ENCODE measurements at places on chromosomes 12 and 14. TPM values are rescaled to one million over a fixed set of nuclear protein-coding genes. Genes with fewer than 3 reads are reported as not detected.

DNA sequence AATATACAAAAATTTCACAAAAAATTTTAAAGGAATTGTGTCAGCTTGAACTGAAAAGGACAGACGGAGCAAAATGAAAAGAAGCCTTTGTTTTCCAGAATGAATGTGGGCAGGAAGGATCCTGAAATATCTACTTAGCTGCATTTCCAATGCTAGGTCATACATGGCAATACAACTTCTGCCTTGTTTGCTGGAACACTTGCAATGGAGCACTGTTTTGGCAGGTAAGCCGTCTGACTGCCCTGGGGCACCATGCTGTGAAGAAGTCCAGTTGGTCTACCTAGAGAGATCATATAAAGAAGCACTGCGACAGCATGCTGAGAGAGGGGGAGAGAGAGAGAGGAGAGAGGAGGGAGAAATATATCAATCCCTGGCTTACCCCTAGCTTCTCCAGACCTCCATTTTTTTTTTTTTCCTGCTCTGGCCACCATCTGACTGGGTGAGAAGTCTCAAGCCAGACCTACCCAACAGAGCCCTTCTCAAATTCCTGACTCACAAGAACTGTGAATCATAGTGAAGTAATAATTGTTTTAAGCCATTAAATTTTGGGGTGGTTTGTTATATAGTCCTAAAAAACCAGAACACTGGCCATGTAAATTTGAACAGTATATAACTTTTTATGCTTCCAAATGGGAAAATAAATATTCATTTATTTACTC lies 97.1 kb upstream of the PRICKLE1 start:
- DNase-seq = no peak
- no peak overlapping the region for H3K27ac ChIP-seq
- peaks cover 11% of the 10 kb centered on the region for H3K4me1 ChIP-seq
- H3K4me3 ChIP-seq = no peak overlapping the region

- H3K4me3 ChIP-seq = no peak overlapping the region
- DNase-seq = no peak
- H3K36me3 ChIP-seq = no peaks in the 10 kb centered on the region
- no peak overlapping the region for H3K27ac ChIP-seq
- H3K4me1 ChIP-seq = no peaks in the 10 kb centered on the region
Observed at GRCh38 chr12:98373025-98373554, 142.3 kb upstream of the TMPO start.

- no peak overlapping the region for H3K4me3 ChIP-seq
- no peak overlapping the region for H3K27ac ChIP-seq
- peaks cover 20% of the 10 kb centered on the region for H3K36me3 ChIP-seq
- peaks cover 56% of the 10 kb centered on the region for H3K4me1 ChIP-seq
- no peaks in the 10 kb centered on the region for H3K27me3 ChIP-seq
- no peak for DNase-seq
Observed at GRCh38 chr14:95544588-95544987, 9.7 kb downstream of the GLRX5 start.

DNA sequence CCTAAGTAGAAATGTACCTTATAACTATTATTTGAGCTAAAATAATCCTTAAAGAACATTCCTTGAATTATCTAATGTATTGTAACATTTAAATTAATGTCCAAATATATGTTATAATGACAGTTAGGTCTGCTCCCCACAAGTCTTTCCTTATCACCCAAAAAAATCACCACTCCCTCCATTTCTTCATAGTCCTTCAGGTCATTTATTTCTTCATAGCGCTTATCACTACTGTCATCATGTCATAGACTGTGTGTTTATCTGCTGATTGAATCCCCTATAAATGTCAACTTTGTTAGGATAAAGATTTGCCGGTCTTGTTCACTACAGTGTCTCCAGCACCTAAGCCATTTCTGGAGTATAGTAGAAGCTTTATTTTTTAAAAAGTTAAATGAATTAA lies 12.0 kb downstream of the LUM start:
- DNase-seq = no peak
- H3K27ac ChIP-seq = peak overlapping the region; percentile 78
- H3K27me3 ChIP-seq = no peaks in the 10 kb centered on the region
- H3K4me3 ChIP-seq = no peak overlapping the region
- H3K4me1 ChIP-seq = peaks cover 45% of the 10 kb centered on the region
- H3K36me3 ChIP-seq = peaks cover 34% of the 10 kb centered on the region

GRCh38 chr12:32896432-32897280 lies at the start of gene PKP2:
PKP2 (minus strand) TSS chr12:32896777; CDS start chr12:32896731, 46 bp downstream.
- H3K4me1 ChIP-seq = peaks cover 61% of the 10 kb centered on the region
- 0 out of 2 replicates have a peak within 1 kb of the TSS, but pooled peaks have one; percentile 43 for H3K27ac ChIP-seq
- peak within 1 kb of the TSS; percentile 57 for H3K4me3 ChIP-seq
- peak; percentile 59 for DNase-seq
- 0 out of 2 replicates have a peak, but pooled peaks cover under 1% of the 10 kb centered on the region for H3K36me3 ChIP-seq
- no peaks in the 10 kb centered on the region for H3K27me3 ChIP-seq

DNA sequence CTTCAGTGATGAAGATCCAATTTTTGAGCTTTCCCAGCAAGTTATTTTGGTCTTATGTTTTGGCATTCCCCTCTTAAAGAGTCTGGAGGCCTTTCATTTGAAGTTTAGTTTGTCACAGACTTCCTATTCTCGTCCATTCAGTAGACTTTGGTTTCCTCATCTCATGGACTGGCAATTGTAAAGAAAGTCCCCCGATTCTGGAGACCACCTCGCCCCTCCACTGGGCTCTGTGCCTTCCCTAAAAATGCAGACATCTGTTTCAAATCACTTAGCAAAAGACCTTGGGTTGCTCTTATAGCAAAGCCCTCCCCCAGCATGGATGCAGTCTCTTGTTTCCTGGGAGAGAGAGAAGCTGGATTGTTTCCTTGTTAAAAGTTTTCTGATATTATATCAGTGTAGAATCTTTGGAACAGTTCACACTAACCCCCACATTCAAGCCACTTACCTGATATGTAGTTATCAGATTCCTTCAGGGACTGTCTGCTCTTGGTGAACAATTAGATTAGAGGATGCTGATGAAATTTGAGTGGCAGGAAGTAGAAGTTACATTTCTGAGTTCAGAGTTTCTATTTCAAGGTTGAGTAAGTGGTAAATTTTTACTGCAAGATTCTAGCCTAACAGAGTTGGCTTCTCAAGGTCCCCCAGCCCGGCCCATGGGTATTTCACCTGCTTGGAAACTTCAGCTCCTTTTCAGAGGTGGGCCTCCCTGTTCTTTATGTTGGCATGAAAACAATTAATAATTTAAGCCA lies 56.3 kb downstream of the PLXNC1 start:
- no peak overlapping the region for H3K27ac ChIP-seq
- peaks cover 3% of the 10 kb centered on the region for H3K27me3 ChIP-seq
- H3K4me3 ChIP-seq = no peak overlapping the region
- no peak for DNase-seq

GRCh38 chr12:47276621-47277309 lies 197.0 kb upstream of the AMIGO2 start:
- peaks cover 60% of the 10 kb centered on the region for H3K4me1 ChIP-seq
- no peak overlapping the region for H3K4me3 ChIP-seq
- no peaks in the 10 kb centered on the region for H3K27me3 ChIP-seq
- peak; percentile 58 for DNase-seq
- H3K36me3 ChIP-seq = 0 out of 2 replicates have a peak, but pooled peaks cover 3% of the 10 kb centered on the region

DNA sequence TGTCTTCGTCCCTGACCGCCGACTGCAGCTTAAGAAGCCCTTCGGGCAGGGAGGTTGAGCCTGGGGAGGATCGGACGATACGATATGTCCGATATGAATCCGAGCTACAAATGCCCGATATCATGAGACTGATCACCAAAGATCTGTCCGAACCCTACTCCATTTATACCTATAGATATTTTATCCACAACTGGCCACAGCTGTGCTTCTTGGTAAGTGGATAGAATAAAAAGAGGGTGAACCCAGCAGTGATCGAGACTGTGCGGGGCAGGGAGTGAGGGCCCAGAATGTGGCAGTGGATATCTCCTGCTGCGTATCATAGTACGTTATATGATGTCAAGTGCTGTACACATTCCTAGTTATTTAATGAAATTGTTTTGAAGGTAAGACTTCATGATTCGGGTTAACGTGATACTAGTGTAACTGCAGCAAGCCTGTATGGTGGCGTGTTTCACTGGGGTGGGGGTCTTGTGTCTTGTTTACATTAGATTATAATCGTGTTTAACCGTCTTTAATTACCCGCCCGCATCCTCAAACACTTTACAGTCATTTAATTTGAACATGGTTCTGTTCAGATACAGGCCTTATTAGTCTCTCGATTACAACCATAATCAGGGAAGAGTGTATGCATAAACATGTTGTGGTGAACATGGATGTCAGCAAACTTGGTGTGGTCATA lies 1.3 kb downstream of the NAA30 start:
- no peak overlapping the region for H3K27ac ChIP-seq
- peaks cover 6% of the 10 kb centered on the region for H3K4me1 ChIP-seq
- H3K4me3 ChIP-seq = peak overlapping the region; percentile 86
- no peaks in the 10 kb centered on the region for H3K27me3 ChIP-seq
- peaks cover 26% of the 10 kb centered on the region for H3K36me3 ChIP-seq

DNA sequence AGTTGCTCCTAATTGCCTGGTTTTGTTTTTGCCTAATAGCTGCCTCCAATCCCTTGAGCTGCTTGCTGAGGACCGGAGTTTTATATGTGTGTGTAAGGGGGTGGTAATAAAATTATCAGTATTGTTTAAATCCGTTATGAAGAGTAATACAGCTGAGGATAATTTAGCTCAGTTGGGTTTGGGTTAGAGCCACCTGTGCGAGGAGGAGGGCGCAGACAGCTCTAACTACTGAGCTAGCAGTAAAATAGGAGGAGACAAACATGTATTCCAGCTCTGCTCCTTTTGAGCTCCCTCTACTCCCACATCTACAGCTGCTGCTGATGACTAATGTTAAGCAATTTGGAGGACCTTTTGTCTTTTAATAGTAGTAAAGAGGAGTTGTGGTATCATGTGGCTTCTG lies 61.5 kb downstream of the SPATS2 start:
- H3K4me1 ChIP-seq = peaks cover 3% of the 10 kb centered on the region
- DNase-seq = peak; percentile 37
- no peaks in the 10 kb centered on the region for H3K27me3 ChIP-seq
- no peak overlapping the region for H3K27ac ChIP-seq

DNA sequence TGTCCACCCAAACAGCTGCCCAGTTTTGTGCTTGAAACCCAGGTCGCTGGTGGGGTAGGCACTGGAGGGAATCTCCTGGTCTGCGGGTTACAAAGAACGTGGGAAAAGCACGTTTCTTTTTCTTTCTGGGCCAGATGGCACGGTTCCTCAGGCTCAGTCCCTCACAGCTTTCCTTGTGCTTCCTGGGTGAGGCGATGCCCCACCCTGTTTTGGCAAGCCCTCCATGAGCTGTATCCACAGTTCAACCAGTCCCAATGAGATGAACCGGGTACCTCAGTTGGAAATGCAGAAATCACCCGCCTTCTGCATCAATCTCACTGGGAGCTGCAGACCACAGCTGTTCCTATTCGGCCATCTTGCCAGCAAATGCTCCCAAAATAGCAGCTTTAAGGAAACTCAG lies 51.4 kb upstream of the TMTC2 start:
- H3K36me3 ChIP-seq = no peaks in the 10 kb centered on the region
- no peak overlapping the region for H3K27ac ChIP-seq
- H3K4me1 ChIP-seq = no peaks in the 10 kb centered on the region
- DNase-seq = no peak

- H3K36me3 ChIP-seq = no peaks in the 10 kb centered on the region
- H3K4me1 ChIP-seq = peaks cover 19% of the 10 kb centered on the region
- DNase-seq = peak; percentile 66
- peak overlapping the region; percentile 50 for H3K4me3 ChIP-seq
Observed at GRCh38 chr12:11650286-11651281, 1.1 kb downstream of the ETV6 start.

GRCh38 chr12:57112492-57113294 lies 1.5 kb upstream of the STAT6 start:
- H3K4me1 ChIP-seq = peaks cover 32% of the 10 kb centered on the region
- H3K27me3 ChIP-seq = no peaks in the 10 kb centered on the region
- H3K4me3 ChIP-seq = peak overlapping the region; percentile 46
- no peak for DNase-seq

- no peaks in the 10 kb centered on the region for H3K27me3 ChIP-seq
- no peaks in the 10 kb centered on the region for H3K4me1 ChIP-seq
- DNase-seq = no peak
- no peak overlapping the region for H3K4me3 ChIP-seq
- H3K27ac ChIP-seq = no peak overlapping the region
Observed at GRCh38 chr14:66135831-66136230, 350.3 kb upstream of the CCDC196 start.

DNA sequence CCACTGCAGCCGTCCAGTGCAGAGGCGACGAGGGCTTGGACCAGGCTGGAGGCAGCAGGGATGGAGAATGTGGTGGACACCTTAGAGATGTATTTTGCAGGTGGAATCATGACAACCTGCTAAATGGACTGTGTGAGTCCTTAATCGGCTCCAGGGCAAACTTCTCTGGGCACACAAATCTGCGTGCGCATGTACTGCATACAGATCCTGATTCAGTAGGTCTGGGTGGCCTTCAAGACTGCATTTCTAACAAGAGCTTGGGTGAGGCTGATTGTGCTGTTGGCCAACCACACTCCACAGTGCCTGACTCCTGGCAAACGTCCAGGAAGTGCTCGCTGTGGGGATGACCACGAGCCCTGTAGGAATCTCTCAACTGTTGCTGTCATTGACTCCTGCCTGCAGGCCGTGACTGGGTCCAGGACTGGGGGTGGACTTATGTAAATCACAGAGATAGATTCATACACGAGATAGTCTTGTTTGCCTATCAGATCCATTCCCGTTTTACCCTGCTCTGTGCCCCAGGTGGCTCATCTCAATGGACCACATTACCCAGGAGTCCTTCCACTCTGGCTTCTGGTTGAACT lies 27.2 kb downstream of the JDP2 start:
- H3K4me1 ChIP-seq = peaks cover 45% of the 10 kb centered on the region
- peaks cover 49% of the 10 kb centered on the region for H3K36me3 ChIP-seq
- no peaks in the 10 kb centered on the region for H3K27me3 ChIP-seq
- no peak overlapping the region for H3K4me3 ChIP-seq

DNA sequence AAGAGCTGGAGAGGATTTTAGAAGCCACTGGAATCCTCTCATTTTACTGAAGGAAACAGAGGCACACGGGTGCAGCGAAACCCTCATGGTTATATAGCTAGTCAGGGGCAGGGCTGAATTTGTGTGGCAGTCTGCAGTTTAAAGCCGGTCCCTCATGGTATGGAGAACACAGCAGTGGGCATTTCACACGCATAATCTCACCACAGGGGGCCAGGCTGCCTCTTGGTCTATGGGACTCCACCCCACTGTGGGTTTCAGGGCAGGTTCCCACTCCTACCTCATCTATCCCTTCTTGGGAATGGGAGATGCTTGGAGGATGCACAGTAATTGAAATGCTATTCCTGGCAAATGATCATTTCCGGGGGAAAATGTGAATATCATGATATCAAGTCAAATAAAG lies 400.6 kb downstream of the RGS6 start:
- H3K4me1 ChIP-seq = no peaks in the 10 kb centered on the region
- H3K27ac ChIP-seq = no peak overlapping the region
- H3K4me3 ChIP-seq = no peak overlapping the region

DNA sequence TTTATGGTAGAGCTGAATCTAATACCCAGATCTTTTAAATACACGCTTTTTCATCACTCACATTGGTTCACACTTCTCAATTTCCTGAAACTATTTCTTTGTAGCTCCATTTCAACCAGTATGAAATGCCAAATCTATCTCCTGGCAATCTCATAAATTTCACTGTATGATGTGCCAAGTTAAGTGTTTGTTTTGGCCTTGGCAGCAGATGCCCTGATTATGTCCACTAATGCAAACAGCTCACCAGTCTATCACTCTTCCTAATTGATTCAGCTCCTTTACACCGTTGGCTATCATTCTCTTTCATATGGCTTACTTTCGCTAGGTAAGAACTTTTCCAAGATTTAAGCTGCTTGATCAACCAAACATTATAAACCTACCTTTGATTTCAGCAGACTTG lies 58.6 kb downstream of the ZFC3H1 start:
- H3K27me3 ChIP-seq = no peaks in the 10 kb centered on the region
- no peak for DNase-seq
- peaks cover 41% of the 10 kb centered on the region for H3K36me3 ChIP-seq
- H3K27ac ChIP-seq = no peak overlapping the region
- peaks cover 9% of the 10 kb centered on the region for H3K4me1 ChIP-seq
- H3K4me3 ChIP-seq = no peak overlapping the region

Gene PIK3C2G
- not detected for total RNA-seq

Gene ANKS1B
- total RNA-seq = not detected

Gene KRT73
- total RNA-seq = not detected
